Large intestine (tissue), 12 donors: ENCODE measurements at places on chromosomes 3 and 15.

DNA sequence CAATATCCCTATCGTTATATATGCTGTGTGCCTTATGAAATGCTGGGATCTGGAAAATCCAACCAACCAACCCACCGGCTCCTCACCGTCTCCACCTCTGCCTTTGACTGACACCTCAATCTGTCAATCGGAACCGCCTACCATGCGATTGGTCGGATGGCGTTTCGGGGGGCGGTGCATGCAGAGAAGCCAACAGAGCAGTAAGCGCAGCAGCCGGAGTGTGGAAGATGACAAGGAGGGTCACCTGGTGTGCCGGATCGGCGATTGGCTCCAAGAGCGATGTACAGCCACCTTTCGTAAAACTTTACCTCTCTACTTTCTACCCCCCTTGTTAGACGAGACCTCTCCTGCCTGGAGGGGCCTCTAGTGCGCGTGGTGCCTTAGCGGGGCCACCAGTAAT lies 6.3 kb downstream of the CLK3 start:
- no peak for DNase-seq

DNA sequence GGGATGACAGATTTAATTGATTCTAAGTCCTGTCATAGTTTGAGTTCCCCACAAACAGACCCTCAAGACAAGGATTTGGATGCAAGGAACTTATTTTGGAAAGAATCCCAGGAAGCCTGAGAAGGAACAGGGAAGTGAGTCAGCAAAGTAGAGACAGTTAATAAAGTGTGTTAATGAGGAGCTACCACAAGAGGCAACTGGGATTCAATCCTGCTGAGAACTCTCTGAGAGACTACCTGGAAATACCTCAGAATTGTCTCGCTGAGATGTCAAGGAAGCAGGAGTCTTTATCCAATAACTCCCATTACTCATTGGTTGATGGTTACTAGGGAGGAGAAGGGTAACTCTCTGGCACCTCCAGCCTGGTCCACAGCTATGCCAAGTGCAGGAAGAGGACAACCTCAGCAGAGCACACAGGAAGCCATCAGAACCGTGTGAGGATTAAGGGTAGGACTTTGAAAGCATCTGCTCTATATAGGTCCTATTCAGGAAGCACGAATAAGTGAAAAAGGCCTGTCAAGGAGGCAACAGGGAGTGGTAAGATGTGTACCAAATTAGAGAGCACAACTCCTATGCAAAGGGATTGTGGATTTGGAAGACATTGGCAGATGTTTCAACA lies 311.1 kb upstream of the KCNH8 start:
- DNase-seq: no peak

- no peak for DNase-seq
Measured at GRCh38 chr15:55237219-55238130, 40.7 kb upstream of the RSL24D1 start.

GRCh38 chr15:68730976-68731897 lies 89.5 kb downstream of the ANP32A start:
- peak; percentile 22 for DNase-seq

GRCh38 chr3:116037954-116038911 lies 407.1 kb downstream of the LSAMP start:
- no peak for DNase-seq

GRCh38 chr3:141412087-141412935 lies 44.0 kb downstream of the ZBTB38 start:
- no peak for DNase-seq

DNA sequence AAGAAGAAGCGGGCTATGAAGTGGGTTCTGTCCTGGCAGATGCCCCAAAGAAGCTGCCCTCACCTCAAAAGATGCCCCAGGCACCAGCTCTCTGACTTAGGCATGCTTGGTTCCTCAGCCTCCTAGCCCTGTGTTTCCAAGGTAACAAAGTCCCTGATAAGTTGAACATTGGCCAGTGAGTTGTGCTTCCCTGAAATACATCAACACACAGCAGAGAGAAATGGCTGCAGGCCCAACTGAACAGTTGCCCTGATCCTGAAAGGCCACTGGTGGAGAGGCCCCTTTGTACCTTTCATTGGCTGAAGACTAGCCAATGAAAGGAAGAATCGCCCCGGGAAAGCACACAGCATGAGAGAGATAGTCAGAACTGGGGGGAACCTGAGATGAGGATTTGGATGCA lies 169.9 kb upstream of the CTNNB1 start:
- DNase-seq: no peak
